Stimulated activated CD8-positive, alpha-beta memory T cell treated with anti-CD3 and anti-CD28 coated beads, Interleukin-2, amount 100 ng/mL, for 1 hour (primary cell): ENCODE measurements at places on chromosomes 3 and 15.

GRCh38 chr3:108053483-108053882 lies 37.3 kb downstream of the CD47 start:
- no peak for DNase-seq

GRCh38 chr3:128240232-128240631 lies 87.0 kb downstream of the EEFSEC start:
- no peak for DNase-seq

- no peak for DNase-seq
These were observed 329.7 kb downstream of the RORA start for GRCh38 chr15:60899322-60899966.

DNA sequence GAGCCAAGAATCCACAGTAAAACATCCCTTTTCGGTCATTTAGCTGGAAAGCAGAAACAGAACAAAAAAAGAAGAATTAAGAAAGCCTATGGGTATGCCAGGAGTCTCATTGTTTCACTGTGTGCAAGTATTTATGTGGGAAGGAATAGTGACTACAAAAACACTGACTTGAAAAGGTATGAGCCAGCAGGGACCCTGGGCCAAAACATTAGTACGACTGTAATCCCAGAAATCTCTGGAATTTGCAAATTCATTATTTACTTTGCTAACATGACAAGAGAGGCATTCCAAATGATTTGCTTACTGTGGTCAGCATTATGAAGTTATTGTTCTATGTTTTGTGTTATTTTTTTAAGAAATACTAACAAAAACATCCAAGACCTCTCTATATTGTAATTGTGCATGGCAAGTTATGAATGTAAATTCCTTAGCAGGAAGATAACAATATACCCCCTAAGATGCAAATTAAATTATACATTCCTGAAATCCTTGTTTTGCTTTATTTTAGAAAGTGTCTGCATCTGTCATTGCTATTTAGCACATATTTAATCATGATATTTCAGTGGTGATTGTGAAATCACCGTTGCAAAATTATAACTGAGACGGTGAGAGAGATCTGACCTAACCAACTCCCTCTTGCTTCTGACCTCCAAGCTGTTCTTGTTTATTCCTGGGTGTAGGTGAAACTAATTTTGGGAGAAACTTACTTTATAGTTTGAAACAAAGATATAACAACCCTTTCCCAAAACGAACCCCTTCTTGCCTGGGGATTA lies 299.2 kb downstream of the ZPLD1 start:
- no peak for DNase-seq

DNA sequence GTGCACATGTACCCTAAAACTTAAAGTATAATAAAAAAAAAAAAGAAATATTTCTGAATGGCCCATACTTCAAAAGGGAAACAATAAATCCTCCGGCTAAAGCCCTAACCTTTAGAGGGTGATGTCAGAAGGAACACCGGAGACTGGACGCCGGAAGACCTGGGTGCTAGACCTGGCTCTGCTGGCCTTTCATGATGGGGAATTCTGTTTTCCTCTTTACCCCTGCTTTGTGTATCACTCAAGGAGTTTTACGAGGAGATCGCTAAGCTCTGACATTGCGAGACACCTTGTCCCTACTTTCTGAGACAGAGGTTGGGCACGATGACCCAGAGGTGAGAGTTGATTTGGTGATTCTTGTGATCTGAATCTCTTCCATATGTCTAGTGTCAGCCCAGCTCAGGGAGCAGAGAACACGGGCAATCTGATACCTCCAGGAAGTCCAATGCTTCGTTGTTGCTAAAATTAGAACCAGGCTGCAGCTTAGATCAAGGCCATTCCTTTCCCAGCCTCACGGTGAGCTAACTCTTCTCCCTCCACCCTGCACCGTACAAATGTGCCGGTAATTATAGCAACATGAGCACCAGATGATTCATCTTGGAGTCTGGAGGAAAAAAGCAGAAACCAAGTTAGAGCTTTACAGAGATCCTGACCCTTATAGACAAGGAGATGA lies 42.0 kb upstream of the CFAP161 start:
- no peak for DNase-seq

DNA sequence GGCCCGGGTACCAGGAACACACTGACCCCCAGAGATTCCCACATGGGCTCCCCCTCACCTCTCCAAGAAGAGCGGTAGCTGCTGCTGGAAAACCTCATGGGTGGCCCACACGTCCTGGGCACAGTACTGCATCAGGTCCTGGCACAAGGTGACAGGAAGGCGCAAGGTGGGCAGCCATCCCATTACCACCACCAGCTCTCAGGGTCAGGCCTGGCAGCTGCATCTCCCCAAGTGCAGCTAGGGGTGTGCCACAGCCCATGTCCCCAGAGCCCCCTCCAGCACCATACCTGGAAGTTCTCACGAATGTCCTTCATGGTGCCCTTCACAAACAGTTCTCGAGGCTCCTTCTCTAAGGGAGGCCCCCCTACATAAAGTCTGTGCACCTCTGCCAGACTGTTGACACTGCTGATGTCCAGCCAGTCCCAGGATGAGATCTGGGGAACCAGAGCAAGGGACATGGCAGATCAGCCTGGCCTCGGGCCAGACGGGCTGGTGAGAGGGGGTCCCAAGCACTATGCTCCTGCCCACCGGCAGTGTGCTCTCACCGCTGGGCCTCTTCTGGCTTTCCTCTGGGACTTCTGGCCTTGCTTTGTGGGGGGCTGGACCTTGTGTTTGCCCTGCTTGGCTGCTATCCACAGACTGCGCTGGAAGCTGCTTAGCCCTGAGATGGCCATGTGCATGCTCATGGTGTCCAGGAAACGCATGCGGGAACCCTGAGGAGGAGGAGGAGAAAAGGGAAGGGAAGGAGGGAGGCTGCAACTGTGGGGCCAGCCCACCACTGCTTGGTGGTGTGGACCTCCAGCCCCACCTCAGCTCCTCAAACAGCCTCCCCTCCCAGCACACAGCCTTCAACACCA lies 6.0 kb downstream of the POLG start:
- DNase-seq: no peak

DNA sequence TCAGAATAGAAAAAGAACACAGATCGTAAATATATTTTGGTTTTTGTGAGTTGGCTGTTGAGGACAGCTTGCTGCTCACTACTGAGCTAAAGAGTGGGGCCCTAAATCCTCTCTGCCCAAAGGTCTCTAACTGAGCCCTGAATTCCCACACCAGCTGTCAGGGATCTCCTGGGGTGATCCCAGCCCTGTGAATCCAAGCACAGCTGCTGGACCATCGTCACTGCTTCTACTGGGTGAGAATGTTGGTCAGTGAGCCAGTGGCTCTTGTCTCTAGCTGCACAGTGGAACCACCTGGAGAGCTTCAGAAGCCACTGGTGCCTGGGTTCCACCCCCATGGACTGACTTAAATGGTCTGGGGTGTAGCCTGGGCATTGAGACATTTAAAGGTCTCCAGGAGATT lies 90.5 kb upstream of the IL12A start:
- no peak for DNase-seq
